GM12878 (cell line): ENCODE measurements at places on chromosomes 1 and 21. TPM values are rescaled to one million over a fixed set of nuclear protein-coding genes. Genes with fewer than 3 reads are reported as not detected.

DNA sequence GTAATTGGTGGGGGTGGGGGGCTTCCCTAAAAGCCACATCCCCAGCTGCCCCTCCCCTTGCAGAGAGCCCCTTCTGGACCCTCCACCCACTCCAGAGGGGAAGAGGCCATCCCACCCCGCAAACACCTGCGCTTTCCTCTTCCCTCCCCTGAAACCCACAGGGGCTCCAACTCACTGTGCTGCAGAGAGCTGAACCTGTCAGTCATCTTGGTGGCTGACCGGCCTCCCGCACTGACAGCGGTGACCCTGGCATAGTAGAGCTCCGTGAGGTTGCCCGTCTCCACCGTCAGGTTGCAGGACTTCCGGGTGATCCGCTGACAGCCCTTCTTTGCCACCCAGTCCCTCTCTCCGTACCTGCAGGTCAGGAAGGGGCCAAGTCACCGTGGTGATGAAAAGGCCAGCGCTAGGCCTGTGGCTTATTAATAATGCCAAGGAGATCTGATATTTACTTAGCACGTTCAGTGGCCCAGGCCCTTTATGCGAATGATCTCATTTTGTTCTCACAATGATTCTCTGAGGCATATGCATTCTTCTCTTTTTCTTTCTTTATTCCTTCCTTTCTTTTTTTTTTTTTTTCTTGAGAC lies 5.9 kb downstream of the IL22RA1 start:
- DNase-seq, result no peak

DNA sequence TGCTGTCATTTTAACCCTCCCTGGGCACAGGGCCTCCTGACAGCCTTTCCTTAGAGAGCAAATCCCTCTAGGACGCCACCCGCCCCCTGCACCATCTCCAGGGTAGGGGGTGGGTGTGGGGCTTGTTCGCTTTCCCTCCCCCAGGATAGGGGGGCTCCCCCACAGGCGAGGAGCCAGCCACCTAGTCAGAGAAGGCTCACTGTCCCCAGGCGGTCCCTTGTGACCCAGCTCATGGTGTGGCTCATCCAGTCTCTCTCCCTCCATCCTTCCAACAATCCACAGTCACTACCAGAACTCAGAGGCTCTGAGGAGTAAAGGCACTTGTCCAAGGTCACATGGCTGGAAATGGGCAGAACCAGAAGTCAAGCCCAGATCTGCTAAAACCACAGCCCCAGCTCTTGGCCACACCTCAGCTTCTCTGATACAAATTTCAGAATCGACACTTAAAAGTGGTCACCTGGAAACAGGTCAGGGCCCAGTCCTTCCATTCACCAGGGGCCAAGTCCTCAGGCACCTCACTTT lies 89.8 kb downstream of the MRPL37 start:
- no peak for DNase-seq

EIF3I gene
- 208 and 211 TPM in 2 replicates for total RNA-seq

DNA sequence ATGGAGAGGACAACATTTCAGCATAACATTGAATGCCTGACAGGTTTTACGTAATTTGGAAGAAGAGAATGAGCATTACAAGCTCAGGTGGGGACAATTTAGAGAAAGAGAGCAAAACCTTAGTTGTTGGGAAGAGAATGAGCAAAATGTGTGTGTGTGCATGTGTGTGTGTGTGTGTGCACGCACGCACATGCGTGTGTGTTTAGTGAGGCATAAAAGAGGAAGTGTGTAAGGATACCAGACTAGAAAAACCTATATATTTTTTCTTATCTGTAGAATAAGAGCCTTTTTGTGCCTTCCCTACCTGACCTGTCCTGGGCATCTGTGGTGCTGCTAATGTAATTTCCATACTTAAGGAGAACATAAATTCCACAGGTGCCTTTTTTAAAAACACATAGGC lies 99.0 kb upstream of the PLXNA2 start:
- DNase-seq, result no peak

- peak; percentile 9 for DNase-seq
Observed at GRCh38 chr1:180954005-180954800, 41.5 kb downstream of the KIAA1614 start.

- DNase-seq, result no peak
Observed at GRCh38 chr1:244920911-244921761, 56.8 kb upstream of the HNRNPU start.

NT5C1A gene
- 0.61 and 0.77 TPM in 2 replicates for total RNA-seq

- DNase-seq, result no peak
Observed at GRCh38 chr1:58907398-58907797, 123.6 kb upstream of the JUN start.

GRCh38 chr1:216903382-216903740 lies 180.1 kb upstream of the ESRRG start:
- DNase-seq, result no peak
